ENCODE measurements at places on chromosomes 5 and 9.
A peak's percentile ranks its signal among the peaks of the same experiment; 100 is the strongest.

DNA sequence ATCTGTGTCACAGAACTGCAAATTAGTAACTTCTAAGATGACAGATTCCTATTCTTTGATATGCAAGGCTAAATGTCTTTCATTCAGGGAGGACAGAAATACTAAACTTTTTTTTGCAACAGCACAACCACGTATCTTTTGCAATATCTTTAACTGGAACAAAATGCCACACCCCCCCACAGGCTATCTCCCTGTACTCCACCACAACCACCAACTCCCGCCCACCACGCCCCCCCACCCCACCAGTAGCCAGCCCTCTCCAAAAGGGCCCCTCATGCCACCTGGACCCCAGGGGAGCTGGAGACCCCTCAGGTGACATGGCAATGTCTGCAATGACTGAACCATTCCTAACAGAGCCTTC, 131.8 kb downstream of the ROR2 start:
- DNase-seq: no peak

DNA sequence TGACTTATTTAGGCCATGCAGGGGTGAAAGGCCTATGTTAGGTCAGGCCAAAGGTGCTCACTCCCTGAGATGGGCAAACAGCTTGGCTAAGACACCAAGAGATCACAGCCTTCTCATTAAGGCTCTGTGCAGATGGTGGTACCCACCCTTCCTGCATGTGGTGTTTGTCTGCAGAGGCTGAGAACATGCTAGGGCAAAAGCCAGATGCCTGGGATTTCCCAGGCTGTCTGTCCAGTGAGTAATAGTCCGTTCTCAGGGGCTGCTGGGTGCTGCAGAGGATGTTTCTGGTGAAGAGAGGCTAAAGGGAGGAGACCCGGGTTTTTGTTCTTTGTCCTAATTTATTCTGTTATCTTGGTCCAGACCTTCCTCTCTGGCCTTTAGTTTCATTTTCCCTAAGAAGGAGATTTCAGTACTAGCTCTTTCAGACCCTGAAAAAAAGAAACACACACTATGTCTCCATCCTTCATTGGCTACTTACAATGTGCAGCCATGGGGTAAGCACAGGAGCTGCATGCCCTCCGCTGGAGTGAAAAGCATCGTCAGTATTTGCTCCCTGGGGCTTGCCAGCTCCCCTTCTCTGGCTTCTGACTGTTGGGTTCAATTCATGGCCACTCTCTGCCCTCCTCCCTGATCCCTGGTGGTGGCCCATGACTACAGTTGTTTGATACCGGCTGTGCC, 23.4 kb upstream of the GLRA1 start:
- no peak for DNase-seq

GRCh38 chr9:17222932-17223331, 88.1 kb downstream of the CNTLN start:
- no peak for DNase-seq

- DNase-seq: no peak
These were observed 170.5 kb downstream of the ARHGEF28 start for GRCh38 chr5:73796164-73797131.

DNA sequence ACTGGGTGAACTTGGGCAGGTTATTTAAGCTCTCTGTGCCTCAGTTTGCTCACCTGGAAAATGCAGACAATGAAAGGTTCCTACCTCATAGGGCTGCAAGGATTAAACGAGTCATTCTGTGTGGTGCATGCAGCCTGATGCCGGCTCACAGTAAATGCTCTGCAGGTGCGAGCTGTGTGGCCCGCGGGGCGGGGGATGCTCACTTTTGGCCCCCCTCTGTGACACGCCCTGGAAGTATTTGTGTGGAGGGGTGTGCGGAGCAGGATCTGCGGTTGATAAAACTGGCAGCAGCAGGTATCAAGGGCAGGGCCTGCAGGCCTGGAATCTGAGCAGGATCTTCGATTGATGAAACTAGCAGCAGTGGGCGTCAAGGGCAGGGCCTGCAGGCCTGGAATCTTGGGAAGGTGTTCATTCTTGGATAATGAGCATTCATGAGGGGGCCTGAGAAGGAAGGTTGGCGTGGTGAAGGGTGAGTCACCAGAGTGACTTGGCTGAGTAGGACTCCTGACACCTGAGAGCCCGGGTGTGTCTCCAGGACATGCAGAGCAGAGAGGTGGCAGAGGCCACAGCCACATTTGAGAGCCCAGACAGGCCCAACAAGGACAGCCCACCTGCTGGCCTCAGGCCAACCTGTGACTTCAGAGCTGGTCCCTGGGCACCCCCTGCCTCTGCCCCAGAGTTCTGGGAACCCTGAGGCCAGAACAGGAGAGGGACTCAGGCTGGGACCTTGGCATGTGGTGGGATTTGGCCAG, 11.9 kb downstream of the UNC5A start:
- DNase-seq: no peak

DNA sequence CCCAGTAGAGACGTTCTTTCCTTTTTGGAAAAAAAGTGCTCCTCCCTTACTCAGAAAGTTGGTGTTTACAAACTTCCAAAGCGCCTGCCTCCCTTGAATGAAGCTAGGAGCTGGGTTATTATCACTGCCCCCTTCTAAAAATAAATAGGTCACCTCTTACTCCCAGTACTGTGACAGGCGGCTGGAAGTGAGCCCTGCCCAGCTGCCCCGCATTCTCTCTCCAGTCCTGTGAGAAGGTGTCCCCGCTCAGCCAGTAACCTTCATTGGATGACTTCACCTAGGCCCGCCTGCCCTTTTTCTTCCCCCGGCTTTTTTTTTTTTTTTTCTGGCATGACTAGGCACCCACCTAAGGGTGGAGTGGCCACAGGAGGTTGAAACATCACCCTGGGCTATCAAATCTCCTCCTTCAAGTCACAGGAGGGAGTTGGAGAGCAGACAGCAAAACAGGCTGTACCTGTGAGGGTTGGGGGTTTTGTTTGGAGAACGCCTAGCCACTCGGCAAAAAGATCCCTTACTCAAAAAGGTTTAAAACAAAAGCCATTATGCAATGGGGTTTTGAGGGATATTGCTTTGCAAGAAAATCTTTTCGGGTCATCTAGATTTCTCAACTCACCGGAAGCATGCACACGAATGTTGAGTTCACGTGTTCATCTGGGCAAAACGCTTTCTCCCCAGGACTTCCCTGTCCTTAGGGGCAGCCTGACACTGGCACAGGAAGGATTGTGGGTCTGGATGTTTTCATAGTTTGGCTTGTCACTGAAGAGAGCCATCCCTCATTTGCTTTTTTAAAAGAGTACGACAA, 43.3 kb upstream of the ZNF622 start:
- peak; percentile 45 for DNase-seq

DNA sequence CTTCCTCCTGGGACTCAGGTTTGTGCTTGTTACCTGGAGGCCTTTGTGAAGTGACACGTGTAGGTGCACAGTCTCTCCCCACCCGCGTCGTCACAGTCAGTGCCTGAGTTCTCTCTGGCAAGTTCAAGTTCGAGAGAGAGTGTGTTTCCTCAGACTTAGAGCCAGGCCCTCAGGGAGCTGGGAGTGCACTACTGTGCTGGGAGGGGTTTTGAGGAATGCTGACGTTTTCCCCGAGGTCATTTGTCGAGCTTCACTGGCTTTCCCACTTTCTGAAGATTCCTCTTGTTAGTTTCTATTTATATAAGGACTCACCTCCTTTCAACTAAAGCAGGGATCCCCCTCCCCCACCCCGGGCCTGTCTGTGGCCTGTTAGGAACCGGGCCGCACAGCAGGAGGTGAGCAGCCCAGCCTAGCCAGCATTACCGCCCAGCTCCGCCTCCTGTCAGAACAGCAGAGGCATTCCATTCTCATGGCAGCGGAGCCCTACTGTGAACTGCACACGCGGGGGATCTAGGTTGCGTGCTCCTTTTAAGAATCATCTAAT, 209.2 kb downstream of the DIRAS2 start:
- DNase-seq: no peak

DNA sequence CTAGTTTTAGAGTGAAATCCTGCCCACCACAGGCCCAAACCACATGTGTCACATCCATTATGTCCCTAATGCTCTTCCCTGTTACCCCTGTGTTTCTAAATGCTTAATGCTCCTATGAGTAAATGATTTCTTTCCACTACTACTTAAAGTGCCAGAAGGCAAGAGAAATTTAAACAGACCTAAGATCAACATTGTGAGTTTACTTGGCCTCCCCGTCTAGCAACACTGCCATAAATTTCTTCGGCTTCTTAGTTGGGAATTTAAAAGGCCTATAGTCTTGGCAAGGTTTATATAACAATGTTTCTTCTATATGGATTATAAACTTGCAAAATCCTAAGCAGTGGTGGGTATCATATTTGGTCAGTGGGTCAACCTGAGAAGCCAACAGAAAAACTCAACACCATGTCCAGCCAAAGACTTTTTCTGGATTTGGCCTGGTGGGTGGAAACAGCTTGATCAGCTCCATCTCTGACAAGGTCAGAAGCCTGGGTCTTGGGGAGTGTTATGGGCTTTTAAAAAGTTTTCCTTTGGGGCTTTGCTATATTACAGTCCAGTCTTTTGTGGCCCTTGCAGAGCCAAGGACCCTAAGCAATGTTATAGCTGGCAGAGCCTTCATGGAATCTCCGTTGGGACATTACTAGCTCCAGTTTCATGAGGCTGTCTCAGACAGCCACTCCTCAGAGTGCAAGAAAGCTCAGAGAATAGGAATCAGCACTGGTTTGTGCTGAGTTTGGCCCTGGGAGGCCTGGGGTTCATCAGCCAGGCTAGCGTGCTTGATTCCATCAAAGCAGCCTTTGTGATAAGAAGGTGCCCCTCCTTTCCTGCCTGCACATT, 119.8 kb downstream of the PRDM6 start:
- DNase-seq: no peak

DNA sequence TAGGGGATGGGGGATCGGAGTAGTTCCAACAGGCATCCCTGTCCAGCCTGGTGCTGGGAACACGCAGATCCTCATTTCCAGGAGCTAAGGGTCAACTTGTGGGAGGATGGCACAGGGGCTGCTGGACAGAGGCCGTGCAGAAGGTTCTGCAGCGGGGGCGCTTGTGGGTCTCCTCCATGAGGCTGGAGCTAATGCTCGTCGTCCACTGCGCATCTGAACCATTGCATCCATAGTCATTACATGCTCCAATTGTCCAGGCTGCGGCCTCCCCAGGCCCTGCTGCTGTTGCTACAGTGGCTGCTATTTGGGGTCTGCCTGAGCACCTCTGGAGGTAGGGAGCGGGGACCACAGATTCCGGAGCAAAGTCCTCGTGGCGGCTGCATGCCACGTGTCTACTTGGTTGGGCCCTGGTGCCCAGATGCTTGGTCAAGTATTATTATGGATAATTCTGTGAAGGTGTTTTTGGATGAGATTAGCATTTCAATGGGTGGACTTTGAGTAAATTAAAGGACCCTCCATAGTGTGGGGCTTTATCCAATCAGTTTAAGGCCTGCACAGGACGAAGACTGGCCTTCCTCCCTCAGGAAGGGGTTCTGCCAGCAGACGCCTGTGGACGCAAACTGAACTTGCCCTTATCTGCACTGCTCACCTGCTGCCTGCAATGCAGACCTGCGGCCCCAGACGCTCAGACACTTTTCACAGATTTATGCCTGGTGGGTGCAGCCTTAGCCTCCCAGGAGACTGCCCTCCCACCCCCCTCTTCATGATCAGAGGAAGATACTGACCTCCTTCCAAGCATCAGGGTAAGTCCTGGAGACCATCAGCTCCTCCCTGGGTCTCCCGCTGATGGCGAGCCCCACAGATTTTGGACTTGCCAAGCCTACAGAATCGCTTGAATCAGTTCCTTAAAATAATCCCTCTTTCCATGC, 127.5 kb upstream of the IRX4 start:
- DNase-seq: no peak

DNA sequence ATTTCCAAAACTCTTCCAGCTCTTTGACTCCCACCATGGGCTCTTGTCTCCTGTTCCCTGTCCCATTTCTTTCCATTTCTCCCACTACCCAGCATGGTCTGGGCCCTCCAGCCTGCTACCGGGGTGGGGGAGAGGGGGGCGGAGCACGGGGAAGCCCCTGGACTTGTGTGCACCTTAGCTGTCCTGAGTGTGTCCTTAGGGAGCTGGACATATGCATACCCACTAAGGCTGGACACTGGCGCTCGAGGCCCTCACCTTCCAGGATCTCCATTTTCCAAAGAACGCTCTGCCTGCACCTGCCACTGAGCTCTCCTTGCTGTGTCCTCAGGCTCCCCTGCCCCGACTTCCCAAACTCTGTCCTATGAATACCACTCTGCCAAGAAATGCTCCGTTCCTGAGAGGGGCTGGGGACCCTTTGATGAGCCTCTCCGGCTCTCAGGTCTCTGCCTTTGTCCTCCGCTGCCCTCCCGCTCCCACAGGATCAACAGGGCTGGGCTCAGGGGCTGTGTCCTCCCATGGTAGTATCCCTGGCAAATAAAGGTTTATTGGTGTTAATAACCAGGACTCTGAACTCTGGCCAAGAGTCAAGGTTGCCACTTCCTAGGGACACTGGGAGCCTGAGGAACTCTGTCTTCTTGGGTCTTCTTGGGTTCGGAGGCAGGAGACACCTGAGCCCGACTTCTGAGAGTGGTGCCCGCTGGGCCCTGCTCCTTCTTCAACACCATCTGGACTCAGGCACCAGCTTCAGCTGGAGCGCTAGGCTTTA, 831 bp upstream of the SHROOM1 start:
- DNase-seq: no peak

- DNase-seq: no peak
These were observed 790 bp downstream of the PTAR1 start for GRCh38 chr9:69759021-69759420.

DNA sequence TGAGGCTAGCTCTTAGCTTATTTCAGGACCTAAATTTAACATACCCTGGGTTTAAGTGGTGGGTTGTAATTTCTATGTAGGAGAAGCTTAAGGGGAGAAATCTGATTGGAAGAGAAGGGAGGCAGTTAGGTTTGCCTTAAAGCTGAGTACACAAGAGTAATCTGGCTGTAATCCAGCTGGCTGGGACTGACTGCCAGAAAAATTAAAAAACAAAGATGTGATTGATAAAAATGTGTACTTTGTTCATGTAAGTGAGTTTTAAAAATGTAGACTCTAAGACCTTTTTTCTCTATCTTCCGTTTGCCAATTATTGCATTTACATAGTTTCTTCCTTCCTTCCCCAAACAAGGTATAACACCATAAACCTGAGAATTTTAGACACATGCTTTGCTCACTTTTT, 17.5 kb upstream of the MSMP start:
- no peak for DNase-seq

DNA sequence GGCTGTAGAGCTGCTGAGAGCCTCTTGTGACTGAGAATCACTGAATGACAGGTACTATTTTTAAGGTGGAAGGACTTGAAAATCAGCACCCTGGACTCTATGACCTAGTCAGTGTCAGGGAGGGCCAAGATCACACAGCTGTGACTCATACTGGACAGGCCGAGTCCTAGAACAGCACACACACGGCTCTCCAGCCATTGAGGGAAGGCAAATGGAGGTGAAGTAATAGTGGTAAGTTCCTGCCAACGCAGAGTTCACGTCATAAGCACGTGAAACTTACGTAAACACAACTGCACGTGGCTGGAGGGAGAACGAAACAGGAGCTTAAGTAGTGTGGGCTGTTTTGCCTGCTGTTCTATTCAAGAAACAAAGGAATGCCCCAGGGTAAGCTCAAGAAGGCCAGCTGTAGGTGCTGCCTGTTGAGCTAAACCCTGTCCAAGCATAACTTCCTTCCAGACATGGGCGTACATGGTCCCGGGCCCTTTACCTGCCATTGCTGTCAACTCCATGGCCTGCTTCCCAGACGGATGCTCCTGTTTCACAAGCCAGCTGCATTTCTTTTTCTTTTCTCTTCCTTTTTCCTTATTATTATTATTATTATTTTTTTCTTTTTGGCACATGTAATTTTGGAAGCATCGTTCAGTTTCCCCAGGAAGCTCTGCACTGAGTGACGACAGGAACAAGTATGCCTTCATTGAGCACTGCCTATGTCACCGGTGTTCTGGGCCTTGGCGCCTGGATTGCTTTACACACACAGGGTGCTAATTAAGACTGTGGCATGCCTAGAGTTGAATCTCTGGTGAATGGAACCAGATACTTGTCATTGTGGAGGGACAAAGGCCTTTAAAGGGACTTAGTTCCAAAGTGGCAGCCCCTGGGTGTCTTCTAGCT, 10.2 kb upstream of the LCP2 start:
- no peak for DNase-seq

Measured in NCI-H1417 treated with DMSO at 0.1 percent for 48 hours (cell line).